ENCODE measurements at places on chromosomes 2 and 18. TPM values are rescaled to one million over a fixed set of nuclear protein-coding genes. Genes with fewer than 3 reads are reported as not detected.

DNA sequence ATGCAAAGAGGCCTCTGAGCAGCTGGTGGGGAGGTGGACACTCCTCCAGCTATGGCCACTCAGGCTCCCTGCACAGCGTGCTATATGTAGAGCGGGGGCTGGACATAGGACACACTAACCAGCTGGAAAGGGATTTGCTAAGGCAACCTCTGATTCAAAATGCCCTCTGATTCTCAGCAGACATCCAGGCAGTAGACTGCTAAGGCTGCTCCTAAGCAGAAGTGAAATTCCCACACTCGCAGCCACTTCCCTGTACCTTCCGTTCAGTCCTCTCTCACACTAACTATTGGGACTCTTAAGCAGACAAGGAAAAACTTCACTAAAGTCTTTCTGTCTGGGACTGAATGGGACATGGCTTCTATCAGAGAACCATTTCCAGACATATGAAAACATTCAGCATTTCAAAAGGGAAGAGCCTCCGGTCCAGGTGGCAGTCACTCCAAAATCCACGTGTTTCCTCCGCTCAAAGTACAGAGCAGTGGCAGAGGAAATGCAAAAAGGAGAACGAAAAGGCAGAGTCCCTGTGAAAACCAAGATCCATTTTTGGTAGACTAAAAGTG, 265.8 kb downstream of the TTC32 start:
- no peak for DNase-seq

DNA sequence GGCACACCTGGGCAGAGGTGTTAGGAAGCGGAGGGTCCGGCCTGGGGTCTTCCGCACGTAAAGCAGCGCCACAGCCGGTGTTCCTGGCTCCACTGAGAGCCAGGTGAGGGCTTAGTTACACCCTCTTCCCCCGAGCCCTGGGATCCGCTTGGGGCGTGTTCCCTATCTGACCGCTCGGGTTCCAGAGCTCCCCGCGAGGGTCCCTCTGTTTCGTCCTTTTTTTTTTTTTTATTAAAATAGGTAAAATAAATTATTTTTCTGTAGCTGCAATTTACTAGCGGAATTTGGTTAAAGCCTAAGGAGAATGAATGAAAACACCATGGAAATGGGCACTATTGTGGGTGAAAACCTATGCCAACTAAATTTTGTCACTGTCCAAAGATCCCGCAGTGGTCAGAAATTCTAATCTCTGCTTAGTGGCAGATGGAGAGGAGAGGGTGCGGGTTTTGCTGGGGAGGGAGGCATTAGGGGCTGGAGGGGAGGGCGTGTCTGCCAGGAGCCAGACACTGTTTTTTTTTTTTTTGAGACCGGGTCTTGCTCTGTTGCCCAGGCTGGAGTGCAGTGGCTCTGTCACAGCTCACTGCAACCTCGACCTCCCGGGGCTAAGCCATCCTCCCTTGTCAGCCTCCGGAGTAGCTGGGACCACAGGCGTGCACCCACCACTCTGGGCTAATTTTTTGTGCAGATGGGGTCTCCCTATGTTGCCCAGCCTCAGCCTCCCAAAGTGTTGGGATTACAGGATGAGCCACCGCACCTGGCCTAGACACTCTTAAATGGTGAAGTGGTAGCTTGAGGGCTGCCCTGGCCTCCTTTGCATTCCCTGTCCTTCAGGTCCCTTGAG, 834 bp downstream of the PDCL3 start:
- no peak for DNase-seq

DNA sequence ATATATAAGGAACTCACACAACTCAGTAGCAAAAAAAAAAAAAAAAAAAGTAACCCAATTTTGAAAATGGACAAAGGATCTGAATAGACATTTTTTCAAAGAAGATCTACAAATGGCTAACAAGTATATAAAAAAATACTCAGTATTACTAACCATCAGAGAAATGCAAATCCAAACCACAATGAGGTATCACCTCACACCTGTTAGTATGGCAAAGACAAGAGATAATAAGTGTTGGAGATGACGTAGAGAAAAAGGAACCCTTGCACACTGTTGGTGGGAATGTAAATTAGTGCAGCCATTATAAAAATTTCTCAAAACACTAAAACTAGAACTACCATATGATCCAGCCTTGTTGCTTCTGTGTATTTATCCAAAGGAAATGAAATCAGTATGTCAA, 5.8 kb upstream of the CNDP1 start:
- no peak for DNase-seq

DNA sequence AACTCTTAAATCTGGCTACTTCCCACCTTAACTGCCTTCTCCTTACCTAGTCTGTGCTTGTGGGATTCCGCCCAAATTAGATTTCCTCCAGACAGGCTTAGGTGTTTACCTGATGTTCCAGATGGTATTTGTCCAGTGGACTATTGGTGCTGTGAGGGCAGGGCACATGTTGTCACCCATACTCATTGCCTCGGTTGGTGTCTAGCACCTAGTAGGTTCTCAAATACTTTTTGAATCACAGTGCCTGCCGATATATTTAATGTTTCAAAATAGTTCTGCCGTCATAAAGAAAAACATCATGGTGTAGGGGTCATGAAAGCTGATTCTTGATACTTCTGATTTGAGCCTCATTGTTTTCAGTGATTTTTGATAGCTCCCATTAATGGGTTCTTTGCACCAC, 1.1 kb downstream of the SEPTIN2 start:
- no peak for DNase-seq

DNA sequence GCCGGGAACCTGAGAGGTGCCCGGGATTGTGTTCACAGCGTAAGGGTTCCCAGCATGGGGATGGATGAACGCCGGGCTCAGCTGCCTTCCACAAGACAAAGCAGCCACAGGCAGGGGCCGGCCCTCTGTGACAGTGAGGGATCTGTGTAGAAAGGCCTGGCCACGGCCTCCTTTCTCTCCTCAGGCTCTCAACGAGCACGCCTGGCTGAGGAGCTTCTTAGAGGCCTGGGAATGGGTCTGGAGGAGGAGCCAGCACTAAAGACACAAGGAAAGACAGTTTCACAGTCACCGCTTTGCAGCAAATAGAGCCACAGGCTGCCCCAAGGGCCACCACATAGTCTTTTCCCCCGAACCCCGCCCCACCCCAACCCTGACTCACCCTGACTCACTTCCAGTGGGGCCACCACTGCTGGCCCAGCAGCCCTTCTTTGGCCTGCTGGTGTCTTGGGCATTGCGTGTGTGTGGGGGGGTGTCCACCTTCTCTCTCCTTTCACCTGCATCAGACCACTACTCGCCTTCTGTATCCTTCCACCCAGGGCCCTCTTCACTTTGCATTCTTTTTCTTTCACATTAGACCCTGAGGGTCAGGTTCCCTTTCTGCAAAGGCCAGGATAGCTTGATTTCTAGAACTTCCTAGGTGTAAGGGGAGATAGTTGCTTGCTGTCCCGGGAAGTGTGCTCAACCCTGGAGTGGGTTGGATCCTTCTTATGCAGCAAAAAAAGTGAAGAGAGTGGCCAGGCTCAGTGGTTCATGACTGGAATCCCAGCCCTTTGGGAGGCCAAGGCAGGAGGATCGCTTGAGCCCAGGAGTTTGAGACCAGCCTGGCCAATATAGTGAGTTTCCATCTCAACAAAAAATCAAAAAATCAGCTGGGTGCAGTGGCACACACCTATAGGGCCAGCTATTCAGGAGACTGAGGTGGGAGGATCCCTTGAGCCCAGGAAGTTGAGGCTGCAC, 19.3 kb upstream of the HPCAL1 start:
- no peak for DNase-seq

- DNase-seq = no peak
Observed at GRCh38 chr2:175030380-175031271, 25.4 kb upstream of the CHN1 start.

DNA sequence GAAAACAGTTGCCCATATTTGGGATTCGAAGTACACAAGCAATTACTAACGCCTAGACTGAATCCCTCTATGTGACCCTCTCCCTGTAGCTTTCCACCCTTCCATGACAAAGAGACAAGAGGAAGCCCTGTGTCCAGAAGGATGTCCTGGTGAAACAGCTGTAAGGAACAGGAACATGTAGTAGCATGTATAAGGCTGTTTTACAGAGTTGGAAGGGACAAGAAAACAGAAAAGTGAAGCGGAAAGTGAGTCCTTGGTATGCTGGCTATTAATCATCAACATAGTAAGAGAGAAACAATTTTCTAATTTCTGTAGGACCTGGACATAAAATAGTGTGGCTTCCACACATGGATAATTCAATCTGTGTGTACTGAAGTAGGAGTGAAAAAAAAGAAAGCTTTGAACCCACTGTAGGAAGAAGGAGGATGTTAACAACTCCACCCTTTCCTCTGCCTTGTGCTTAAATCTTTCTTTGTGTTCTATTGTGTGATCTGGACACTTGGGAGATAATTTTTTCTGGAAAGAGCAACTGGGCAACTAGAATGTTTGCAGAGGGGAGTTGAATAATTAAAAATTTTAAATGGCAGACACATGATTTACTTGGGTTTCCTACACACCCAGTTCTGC, 162.3 kb upstream of the ZSWIM2 start:
- no peak for DNase-seq

DNA sequence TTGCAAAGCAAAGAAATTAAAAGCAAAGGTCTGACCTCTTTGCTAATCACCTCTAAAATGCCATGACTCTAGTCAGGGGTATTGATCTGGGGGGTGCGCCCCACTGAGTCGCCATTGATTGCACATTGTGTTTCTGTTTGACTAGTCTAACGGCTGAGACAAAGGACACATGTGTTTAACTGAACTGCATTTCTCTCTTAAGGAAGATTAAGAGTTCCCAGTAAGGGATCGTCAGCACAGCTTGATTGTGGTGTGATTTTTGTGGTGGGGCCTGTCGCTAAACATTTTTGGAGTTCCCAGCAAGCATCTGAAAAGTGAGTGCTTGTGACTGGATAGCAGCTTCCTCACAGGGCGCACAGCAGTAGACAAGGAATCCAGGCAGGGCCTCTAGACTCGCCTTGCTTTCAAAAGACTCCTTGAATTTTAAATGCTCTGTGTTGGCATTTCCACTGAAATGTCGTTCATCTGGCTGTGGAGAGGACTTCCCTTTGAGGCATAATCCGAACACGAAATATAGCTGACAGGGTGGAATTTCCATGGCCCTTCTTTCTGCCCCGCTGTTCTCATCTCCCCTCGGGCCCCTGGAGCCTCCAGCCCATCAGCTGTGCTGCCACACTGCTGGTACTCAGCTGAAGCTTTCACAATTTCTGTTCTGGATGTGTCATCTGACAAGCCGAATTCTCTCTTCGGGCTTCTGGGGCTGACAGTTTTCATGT, 126.3 kb downstream of the FAM168B start:
- DNase-seq = no peak

DNA sequence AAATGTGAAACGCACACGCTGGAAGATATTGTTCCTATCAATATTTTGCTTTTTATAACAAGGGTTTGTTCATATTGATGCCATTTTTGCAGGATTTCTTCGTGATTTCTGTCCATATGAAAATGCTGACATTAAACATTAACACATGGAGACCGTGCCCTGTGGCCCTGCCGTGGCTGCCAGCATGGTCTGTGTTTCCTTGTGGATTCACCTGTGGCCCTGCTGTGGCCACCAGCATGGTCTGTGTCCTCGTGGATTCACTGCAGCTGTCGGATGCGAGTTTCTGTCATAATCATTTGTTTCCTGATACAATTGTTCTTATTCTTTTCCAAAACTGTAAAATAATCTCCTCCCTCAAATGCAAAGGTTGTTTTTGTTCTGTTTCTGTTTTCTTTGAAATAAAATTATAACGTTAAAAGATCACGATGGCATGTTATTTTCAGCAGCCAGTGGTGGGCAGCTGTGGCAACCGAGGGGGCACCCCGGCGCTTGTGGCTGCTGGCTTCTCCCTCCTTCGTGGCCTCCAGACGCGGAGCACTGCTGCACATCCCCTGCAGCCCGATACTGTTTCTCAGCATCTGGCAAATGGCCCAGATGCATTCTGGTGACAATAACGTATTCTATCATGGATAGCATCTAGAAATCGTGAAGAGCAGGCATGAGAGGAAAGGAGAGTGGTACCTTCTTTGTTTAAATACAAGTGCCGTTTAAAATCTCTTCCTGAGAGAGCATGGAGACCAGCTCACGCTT, 143.5 kb downstream of the PTGR3 start:
- no peak for DNase-seq

- DNase-seq = no peak
Observed at GRCh38 chr18:50559752-50560680, at the start of gene MAPK4. MAPK4 (plus strand) TSS chr18:50560087; CDS start chr18:50663959, 103,872 bp downstream.

Gene MALT1
- 30.1 TPM for polyA plus RNA-seq

Gene POTEC
- polyA plus RNA-seq = 0.06 TPM

Gene PROKR1
- 0.20 TPM for polyA plus RNA-seq

Gene DLGAP1
- 4.8 TPM for polyA plus RNA-seq

Gene RUFY4
- polyA plus RNA-seq = 0.24 TPM

Gene PPP1R1C
- 1.8 TPM for polyA plus RNA-seq

Gene POTEI
- 0.14 TPM for polyA plus RNA-seq

Gene RAB6C
- polyA plus RNA-seq = not detected

Gene TMEM247
- polyA plus RNA-seq = not detected
